ENCODE measurements at places on chromosomes 5 and 9.

GRCh38 chr5:174618589-174618988, 105.8 kb upstream of the MSX2 start:
- no peak for DNase-seq

GRCh38 chr5:126446498-126447224, 23.5 kb downstream of the GRAMD2B start:
- no peak for DNase-seq

DNA sequence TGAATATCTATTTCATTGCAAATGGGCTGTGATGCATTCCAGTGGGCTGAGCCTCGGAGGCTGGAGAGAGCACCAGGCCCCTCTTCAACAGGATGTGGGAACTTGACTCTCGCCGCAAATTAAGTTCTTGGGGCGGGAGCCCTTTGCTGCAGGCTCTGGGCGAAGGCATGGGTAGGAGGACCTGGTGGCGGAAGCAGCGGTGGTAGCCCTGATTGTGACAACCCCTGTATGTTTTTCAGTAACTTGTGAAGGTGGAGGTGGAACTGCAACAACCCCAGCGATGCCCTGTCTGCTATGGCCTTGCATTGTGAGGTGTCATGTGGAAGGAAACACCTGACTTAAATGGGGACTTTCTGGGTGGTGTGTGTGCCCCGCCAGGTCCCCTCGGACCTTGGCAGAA, 9.4 kb downstream of the FYB1 start:
- DNase-seq = no peak

DNA sequence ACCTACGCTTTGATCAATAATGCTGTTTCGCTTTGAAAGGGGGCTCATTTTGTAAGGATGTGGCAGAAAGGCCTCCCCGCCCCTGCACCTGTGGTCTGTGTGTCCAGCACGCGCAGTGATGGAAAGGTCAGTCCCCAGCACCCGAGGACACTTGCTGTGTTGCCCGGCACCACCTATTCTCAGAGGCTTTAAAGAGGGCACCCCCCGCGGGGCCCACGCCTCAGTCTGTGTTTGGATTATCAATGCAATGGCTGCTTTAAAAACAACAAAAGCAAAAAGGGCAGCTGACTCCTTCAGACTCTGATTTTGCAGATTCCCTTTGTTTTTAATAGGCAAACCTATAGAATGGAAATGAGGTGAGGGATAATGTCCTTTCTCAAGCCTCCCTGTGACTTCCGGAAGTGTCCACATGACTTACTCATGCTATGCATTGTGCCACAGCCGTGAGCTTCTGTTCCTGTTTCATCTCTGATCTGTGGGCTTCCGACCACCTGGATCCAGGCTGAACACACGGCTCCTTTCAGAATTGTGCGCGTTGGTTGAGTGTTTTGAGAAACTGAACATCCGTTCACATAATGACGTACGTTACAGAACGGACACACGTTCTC, 416.2 kb downstream of the IRX2 start:
- DNase-seq = no peak

DNA sequence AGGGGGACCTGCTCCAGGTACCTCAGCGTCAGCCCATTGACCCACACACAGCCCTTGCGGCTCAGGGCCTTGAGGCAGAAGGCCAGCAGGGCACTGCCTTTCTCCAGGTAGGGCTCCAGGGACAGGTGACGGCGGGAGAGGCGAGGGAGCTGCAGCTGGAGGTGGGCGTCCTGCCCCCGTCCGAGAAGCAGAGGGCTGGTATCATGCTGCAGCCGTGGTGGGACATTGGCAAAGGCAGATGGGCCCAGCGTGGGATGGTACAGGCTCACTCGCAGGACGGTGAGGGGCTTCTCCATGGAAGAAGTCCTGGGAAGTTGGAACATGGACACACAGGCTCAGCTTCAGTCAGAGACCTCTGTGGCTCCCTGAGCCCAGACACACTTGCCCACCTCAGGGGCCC, 2.5 kb upstream of the DCANP1 start:
- DNase-seq = no peak

- DNase-seq = no peak
These were observed 28.4 kb upstream of the CAST start for GRCh38 chr5:96633820-96634219.

- DNase-seq = no peak
These were observed 151.1 kb downstream of the DOCK2 start for GRCh38 chr5:169788168-169788567.

GRCh38 chr9:114629563-114630090, 18.5 kb downstream of the TMEM268 start:
- no peak for DNase-seq

GRCh38 chr9:27333241-27334052, 36.5 kb upstream of the EQTN start:
- peak; percentile 61 for DNase-seq

- DNase-seq = no peak
These were observed 97.8 kb upstream of the WWC1 start for GRCh38 chr5:168193493-168194250.

GRCh38 chr5:72265032-72265877, 54.8 kb downstream of the MRPS27 start:
- DNase-seq = no peak

DNA sequence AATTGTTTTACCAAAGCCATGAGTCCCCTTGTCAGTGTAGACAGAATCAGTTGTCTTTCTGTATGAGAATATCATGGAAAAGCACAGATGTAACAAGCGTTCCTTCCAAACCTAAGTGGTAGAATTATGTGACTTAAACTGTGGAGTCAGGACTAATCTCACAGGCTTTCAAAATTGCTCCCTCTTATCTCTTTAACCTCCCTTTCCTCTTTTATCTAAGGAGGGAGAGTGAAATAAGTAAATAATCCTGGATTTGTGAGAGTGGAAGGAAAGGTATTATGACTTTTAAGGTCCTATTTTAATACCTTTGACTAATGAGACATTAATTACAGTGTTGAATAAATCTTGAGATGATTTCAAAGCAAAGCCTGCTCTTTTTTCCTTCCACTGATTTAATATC, 52.4 kb upstream of the LIFR start:
- DNase-seq = no peak

DNA sequence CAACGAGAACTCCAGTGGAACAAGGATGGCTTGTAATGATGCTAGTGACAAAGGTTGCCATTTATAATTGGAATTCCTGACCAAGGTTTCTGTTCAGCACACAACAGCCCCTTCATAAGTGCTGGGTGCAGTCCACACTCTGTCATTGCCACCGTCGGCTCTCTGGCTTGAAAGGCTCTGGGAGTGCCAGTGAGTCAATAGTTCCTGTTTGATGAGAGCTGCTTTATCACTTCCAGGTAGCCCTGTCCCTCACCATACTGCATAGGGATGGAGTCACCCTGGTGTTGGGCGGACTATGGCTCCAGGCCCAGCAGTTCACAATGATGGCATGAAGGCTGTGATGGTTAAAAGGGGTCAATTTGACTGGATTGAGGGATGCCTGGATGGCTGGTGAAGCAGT, 34.6 kb upstream of the SEMA4D start:
- no peak for DNase-seq

DNA sequence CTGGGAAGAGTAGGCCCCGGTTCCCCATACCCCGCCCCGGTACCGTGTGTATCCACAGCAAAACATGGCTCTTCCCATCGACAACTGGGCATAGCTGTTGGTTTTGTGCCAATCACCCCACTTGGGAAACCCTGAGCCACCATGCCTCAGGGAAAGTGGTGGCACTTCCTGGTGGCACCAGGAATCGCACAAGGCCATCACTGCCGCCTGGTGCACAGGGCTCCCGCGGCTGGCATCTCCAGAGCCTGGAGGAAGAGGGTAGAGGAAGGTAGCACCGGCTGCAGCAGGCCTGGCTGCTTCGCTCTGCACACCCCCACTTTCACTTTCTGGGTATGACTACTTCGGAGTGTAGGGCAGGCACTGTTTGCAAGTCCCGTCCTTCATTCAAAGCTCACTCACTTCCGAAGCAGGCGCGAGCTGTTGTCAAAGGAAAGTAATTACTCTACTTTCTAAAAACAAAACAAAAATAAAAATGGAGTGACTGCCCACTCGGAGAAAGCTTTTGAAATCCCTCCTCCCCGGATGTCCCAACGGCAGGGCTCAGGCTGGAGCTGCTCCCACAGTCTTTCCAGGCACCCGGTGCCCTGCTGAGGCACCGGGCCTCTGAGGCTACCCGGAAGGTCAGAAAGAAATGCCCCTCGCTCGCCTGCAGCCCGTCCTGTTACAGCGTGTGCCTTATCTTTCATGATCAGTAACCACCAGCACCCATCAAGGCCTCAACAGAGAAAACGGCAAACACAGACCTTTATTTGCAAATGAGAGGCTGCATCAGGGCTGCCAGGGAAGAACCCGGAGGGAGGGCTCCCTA, 2.0 kb downstream of the BRD3 start:
- no peak for DNase-seq

GRCh38 chr9:77647267-77648233, 572 bp downstream of the GNA14 start:
- DNase-seq = no peak

- DNase-seq = no peak
These were observed 15.9 kb downstream of the PPP2R2B start for GRCh38 chr5:146862641-146863040.

- no peak for DNase-seq
These were observed 70.3 kb upstream of the NEURL1B start for GRCh38 chr5:172570594-172571334.

DNA sequence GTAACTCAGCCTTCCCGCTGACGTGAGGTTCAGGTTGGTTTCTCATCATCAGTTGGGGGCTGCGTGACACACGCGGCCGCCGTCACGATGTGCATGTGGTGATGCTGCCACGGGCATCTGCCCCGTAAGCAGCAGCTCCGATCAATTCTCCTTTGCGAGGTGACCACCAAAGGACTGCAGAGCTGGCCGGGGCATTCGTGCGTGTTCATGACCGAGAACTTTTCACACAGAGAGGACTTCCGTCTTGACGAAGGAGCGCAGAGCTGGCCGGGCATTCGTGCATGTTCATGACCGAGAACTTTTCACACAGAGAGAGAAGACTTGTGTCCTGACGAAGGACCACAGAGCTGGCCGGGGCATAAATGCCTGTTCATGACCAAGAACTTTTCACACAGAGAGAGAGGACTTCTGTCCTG, 3.8 kb upstream of the LCN1 start:
- no peak for DNase-seq

DNA sequence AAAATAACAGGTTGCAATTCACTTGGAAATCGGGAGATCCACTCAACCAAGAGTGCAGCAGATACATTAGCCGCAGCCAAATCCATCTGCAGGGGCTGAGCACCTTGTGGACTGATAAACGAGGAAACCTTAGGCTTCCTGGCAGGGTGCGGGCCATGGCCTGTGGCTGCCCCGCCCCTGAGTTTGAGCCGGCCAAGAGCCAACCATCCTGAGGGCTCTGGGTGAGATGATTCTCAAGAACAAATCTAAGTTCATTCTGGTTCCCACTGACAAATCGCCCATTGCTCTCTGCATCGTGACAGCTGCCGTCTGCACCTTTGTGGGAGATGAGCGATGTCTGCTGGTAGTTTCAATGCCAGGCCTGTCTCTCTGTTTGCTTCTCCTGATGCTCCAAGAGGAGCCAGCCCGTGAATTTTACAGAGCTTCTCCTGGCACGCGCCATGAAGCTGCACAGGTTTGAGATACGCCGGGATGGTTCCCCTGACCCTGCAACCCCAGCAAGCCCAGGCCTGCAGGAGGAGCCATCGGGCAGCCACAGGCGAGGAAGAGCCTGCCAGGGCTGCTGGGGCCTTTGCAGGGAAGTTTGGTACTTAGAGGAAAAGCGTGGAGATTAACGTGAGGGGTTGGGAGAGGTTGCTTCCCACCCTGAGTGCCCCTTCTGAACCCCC, 154.0 kb downstream of the OLFM1 start:
- DNase-seq = peak; percentile 20

GRCh38 chr9:1366276-1366675, 316.1 kb downstream of the DMRT2 start:
- no peak for DNase-seq
